ENCODE measurements at places on chromosomes 4 and X. TPM values are rescaled to one million over a fixed set of nuclear protein-coding genes. Genes with fewer than 3 reads are reported as not detected.

Gene ARL9
- total RNA-seq, result not detected

- no peak for DNase-seq
These were observed 347.4 kb upstream of the FGF13 start for GRCh38 chrX:139058831-139059495.

- DNase-seq, result no peak
These were observed 41.4 kb upstream of the RASSF6 start for GRCh38 chr4:73661646-73662119.

DNA sequence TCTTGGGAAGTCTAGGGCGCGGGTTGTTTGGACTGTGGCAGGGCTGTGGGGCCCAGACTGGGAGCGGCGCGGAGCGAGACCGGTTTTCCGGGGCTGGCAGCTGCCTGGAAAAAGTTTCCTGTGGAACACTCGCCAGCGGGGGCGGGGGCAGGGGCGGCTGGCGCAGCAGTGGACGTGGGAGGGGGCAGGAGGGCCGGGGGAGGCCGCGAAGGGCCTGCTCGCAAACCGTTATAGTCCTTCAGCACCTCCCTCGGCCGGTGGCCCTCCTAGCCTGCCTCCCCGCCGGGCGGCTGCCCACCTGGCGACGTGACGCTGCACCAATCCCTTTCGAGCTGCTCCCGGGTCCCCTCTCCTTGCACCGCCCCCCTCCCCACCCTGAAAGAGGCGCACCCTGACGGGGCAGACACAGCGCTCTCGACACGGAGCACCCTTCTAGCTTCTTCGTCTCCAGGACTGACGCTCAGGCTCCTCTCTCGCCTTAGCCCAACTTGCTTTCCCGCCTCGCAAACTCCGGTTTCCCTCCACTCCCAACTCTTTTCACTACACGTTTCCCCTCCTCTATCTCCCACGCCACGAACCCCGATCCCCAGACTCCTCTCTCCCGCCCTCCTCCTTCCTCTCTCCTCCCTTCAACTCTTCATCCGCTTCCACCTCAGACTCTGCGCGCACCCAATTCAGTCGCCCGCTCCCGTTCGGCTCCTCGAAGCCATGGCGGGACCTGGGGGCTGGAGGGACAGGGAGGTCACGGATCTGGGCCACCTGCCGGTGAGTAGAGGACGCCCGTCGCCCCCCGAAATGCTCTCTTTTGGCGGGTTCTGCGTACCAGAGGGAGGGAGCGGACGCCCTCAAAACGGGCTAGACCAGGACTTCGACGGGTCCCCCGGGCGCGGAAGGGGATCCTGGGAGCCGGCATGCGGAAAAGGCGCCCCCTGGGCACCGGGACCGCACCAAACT lies at the start of gene NRK:
TSS of gene NRK (plus strand) at position 402 of the 954 bp plus-strand sequence. CDS start at position 709, 307 bp downstream.
- peak; percentile 44 for DNase-seq

- DNase-seq, result peak; percentile 63
These were observed 5.4 kb upstream of the SH3BP2 start for GRCh38 chr4:2787230-2788100.

DNA sequence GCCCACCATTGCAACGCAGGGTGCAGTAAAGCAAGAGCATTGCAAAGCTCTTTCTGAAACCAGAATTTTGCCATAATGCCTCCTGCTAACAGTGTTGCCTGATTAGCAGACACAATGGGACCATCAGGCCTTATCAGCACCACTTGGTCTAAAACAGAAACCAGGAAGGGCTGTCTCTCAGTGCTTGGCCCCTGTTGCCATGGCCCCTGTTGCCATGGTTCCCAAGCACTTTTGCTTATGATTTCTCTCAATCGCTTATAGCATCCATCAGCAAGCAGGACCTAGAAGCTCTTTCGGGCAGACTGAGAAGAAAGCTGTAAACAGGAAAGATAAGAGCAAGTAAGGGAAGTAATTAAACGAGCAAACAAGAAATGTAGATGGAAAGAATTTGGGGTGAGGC lies 36.8 kb downstream of the RTL5 start:
- DNase-seq, result peak; percentile 69

DNA sequence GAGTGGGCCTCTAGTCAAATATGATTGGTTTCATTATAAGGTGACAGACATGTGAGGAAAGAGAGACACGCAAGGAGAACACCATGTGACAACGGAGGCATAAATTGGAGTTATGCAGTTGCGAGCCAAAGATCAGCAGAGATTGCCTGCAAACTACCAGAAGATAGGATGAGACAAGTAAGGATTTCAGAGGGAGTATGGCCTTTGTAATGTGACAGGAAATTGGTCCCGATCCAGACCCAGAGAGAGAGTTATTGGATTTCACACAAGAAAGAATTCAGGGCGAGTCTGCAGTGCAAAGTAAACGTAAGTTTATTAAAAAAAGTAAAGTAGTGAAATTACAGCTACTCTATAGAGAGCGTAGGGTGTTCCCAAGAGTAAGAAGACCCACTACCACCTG lies 35.7 kb upstream of the NDST4 start:
- DNase-seq, result no peak

Gene F9
- not detected for total RNA-seq

Gene FHIP1A
- 20.0 TPM for total RNA-seq
